ENCODE measurements at places on chromosomes 1 and 21.
A peak's percentile ranks its signal among the peaks of the same experiment; 100 is the strongest.

GRCh38 chr1:33599516-33600115, 127.2 kb downstream of the ZSCAN20 start:
- DNase-seq: no peak
- H3K4me1 ChIP-seq: no peaks in the 10 kb centered on the region
- no peak overlapping the region for H3K4me3 ChIP-seq
- no peaks in the 10 kb centered on the region for H3K36me3 ChIP-seq

DNA sequence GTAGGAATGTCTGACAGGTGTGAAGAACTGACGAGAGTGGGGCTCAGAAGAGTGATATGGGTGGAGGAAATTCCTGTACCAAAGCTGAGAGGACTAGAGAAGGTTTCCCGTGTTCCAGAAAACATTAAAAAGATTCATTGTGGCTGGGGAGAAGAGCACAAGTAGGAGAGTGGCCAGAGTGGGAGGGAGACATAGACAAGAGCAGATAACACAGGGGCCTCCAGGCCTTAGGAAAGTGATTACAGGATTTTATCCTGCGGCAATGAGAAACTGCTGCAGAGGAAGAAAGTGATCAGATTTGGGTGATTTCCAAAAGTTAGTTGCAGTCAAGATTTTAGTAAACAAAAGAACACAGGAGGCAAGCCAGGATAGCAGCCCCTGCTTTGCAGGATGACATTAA, 7.9 kb downstream of the C8B start:
- H3K36me3 ChIP-seq: no peaks in the 10 kb centered on the region
- DNase-seq: no peak
- no peak overlapping the region for H3K27ac ChIP-seq
- no peak overlapping the region for H3K4me3 ChIP-seq

- H3K27ac ChIP-seq: no peak overlapping the region
- DNase-seq: no peak
- peaks cover 6% of the 10 kb centered on the region for H3K27me3 ChIP-seq
Observed at GRCh38 chr1:207088161-207088560, 499 bp upstream of the C4BPB start.

GRCh38 chr21:43983390-43983789, 28.7 kb upstream of the TRAPPC10 start:
- no peaks in the 10 kb centered on the region for H3K27me3 ChIP-seq
- H3K4me1 ChIP-seq: peaks cover 25% of the 10 kb centered on the region

DNA sequence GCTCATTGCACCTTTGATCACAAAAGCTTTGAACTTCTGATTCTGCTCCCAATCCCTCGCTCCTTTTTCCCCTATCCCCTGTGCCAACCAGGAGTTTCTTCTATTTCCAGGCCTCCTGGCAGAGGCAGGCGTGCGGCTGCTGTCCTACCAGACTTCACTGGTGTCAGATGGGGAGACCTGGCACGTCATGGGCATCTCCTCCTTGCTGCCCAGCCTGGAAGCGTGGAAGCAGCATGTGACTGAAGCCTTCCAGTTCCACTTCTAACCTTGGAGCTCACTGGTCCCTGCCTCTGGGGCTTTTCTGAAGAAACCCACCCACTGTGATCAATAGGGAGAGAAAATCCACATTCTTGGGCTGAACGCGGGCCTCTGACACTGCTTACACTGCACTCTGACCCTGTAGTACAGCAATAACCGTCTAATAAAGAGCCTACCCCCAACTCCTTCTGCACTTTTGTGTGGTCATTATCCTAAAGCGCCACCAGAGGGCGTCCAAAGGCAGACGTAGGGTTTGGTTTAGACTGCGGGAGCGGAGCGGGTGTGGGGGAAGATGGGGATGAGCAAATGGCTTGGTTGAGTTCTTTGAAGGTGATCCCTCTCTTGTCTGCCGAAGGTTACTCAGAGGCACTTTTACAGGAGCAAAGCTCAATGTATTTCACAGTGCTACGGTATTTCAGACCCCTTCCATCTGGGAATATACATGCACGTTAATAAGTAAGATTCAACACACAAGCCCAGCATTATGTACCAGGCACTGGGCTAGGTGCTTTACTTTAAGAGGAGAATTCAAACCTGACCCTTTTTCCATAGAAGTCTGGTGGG, 24.7 kb downstream of the HMGCS2 start:
- H3K36me3 ChIP-seq: peaks cover 19% of the 10 kb centered on the region
- no peak overlapping the region for H3K27ac ChIP-seq
- H3K4me3 ChIP-seq: no peak overlapping the region
- DNase-seq: peak; percentile 50
- peaks cover 24% of the 10 kb centered on the region for H3K4me1 ChIP-seq

DNA sequence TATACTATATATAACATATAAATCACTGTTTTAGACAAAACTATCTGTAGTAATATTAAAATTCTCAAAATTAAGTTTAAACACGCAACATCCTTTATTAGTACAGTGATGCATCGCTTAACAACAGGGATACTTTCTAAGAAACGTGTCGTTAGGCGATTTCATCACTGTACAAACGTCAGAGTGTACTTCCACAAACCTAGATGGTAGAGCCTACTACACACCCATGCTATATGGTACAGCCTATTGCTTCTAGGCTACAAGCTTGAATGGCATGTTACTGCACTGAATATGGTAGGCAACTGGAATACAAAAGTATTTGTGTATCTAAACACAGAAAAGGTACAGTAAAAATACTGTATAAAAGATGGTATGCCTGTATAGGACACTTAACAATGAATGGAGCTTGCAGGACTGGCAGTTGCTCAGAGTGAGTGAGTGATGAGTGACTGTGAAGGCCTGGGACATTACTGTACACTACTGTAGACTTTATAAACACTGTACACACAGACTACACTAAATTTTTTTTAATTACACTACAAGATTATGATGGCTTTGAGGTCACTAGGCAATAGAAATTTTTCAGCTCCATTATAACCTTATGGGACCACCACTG, 10.5 kb downstream of the FOXJ3 start:
- H3K27me3 ChIP-seq: no peaks in the 10 kb centered on the region
- peaks cover 16% of the 10 kb centered on the region for H3K36me3 ChIP-seq
- H3K4me1 ChIP-seq: peaks cover 70% of the 10 kb centered on the region
- no peak overlapping the region for H3K27ac ChIP-seq
- H3K4me3 ChIP-seq: no peak overlapping the region
- DNase-seq: no peak

DNA sequence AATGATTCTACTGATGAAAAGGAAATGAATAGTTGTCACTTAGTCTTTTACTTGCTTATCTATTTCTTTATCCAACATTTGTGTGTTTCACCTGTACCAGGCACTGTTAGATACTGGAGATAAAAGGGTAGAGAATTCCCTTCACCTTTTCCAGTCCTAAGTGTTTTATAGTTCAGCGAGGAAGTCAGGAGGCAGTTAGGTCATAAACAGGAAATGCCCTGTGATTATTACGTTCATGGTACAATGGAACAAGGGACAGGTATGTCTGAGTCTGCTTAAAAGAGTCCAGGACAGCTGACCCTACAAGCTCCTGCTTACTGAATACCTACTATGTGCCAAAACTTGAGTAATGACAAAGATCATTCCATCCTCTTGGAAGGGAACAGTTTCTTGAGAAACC, 77.8 kb downstream of the TNR start:
- no peaks in the 10 kb centered on the region for H3K36me3 ChIP-seq
- H3K4me3 ChIP-seq: no peak overlapping the region
- no peaks in the 10 kb centered on the region for H3K4me1 ChIP-seq
- DNase-seq: no peak

DNA sequence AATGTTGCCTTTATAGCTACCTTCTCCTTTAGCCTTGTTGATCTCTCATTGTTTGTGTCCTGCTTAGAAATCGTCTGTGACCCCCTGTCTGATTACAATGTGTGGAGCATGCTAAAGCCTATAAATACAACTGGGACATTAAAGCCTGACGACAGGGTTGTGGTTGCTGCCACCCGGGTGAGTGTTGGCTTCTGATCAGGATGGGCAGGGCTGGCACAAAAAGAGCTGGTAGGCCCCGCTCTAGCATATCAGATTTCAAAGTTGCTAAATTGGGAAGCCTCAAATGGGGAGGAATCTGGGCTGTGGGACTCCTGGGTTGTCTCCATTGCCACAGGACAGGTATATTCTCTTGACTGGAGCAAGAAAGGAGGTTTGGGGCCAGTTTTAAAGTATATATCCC, 8.4 kb downstream of the NCSTN start:
- no peak for DNase-seq
- peaks cover 11% of the 10 kb centered on the region for H3K36me3 ChIP-seq
- H3K27me3 ChIP-seq: no peaks in the 10 kb centered on the region
- no peak overlapping the region for H3K27ac ChIP-seq
- no peak overlapping the region for H3K4me3 ChIP-seq
- H3K4me1 ChIP-seq: peaks cover 12% of the 10 kb centered on the region

DNA sequence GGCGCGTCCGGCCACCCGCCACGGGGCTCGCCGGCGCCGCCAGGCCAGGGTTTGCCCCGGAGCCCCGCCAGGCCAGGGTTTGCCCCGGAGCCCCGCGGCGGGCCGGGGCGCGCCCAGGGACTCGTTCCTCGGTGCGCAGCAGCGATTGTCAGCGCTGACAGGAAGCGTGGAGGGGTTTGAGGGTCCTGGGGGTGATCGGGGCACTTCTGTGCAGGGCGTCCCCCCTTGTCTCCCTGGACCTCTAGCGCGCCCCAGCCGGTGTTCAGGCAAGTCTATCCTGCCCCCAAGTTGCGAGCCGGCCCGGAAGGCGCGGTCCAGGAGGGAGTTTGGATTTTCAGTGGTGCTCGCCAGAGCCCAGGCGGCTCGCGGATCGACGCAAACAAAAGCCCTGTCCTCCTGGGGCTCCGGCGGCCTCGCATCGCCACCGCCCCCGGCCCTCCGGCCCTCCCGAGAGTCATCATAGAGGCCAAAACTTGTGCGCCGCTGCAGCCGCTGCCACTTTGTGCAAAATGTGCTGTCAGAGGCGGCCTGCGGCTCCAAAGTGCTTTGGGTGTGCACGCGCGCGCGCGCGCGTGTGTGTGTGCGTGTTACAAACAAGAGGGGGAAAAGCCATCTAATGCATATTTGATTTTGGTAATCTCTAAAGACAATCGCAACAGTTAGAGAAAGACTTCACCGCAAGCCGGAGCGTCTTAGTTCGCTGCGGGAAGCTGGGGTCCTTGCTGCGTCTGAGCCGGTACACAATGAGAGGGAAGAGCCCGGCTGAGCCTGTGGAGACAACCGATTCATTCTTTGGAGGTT, 1.0 kb downstream of the ROR1 start:
- peaks cover 15% of the 10 kb centered on the region for H3K4me1 ChIP-seq
- H3K27ac ChIP-seq: no peak overlapping the region
- H3K36me3 ChIP-seq: no peaks in the 10 kb centered on the region
- peaks cover 73% of the 10 kb centered on the region for H3K27me3 ChIP-seq
- DNase-seq: peak; percentile 12

- H3K4me3 ChIP-seq: no peak overlapping the region
- no peaks in the 10 kb centered on the region for H3K27me3 ChIP-seq
- no peaks in the 10 kb centered on the region for H3K36me3 ChIP-seq
- no peaks in the 10 kb centered on the region for H3K4me1 ChIP-seq
- DNase-seq: no peak
Observed at GRCh38 chr1:177858332-177858821, 111.5 kb downstream of the SEC16B start.

DNA sequence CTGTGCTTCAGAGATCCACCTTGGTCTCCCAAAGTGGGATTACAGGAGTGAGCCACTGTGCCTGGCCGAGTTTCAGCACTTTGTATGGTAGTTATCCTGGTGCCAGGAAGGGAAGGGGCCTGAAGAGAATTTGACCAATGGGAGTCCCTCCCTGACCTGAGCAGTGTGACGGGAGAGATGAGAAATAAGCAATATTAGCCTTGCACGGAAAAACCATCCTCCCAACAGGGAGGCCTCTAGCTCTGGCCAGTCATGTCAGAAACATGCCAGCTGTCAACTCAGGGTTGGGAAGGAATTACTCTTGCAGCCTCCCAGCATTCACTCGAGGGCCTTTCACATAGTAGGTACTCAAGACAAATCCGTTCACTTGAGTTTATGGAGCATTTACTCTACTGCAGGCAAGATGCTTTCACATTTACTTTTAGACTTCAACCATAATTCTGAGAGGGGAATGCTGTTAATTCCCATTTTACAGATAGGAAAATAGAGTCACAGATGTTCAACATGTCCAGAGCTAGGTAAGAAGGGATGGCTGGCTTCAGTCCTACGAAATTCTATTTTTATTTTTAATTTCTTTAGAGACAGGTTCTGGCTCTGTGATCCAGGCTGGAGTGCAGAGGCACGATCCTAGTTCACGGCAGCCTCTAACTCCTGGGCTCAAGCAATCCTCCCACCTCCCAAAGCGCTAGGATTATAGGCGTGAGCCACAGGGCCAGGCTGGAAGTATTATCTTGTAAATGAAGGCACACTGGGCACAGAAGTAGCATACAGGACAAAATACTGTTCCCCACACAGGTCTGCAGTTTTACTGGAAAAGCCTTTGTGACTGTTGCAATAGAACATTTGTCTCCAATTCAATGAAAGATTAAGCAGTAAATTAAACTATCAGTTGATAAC, 3.2 kb upstream of the ATP13A2 start:
- DNase-seq: no peak
- no peak overlapping the region for H3K27ac ChIP-seq
- no peak overlapping the region for H3K4me3 ChIP-seq
- H3K4me1 ChIP-seq: peaks cover 23% of the 10 kb centered on the region
- peaks cover 9% of the 10 kb centered on the region for H3K36me3 ChIP-seq
- no peaks in the 10 kb centered on the region for H3K27me3 ChIP-seq

DNA sequence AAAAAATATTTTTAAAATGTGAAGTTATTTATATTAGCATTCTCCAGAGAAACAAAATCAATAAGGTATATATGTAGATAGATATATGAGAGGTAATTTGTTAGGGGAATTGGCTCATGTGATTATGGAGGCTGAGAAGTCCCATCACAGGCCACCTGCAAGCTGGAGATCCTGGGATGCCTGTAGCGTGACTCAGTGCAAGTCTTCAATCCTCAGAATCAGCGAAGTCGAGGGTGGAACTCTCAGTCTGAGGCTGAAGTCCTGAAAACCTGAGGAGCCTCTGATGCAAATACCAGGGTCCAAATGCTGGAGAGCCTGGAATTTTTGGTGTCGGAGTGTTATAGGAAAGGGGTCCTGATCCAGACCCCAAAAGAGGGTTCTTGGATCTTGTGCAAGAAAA, 658.5 kb downstream of the USP25 start:
- no peaks in the 10 kb centered on the region for H3K27me3 ChIP-seq
- no peaks in the 10 kb centered on the region for H3K36me3 ChIP-seq
- DNase-seq: no peak
- no peak overlapping the region for H3K4me3 ChIP-seq
- no peaks in the 10 kb centered on the region for H3K4me1 ChIP-seq
- H3K27ac ChIP-seq: no peak overlapping the region

DNA sequence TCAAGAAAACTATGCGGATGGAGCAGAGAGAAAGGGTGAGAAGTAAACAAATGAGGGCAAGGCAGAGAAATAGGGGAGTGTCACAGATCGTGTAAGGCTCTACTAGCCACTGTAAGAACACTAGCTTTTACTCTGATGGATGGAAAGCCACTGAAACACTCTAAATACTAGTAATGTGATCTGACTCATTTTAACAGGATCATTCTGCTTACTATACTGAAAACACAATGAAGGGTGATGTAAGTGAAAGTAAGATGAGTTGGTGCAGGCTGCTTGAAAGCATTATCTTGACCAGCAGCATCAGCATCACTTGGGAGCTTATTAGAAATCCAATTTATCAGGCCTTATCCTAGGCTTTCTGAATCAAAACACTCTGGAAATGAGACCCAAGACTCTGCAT, 32.7 kb downstream of the TUT4 start:
- no peak overlapping the region for H3K4me3 ChIP-seq
- H3K27ac ChIP-seq: peak overlapping the region; percentile 72
- H3K4me1 ChIP-seq: peaks cover 30% of the 10 kb centered on the region
- H3K27me3 ChIP-seq: no peaks in the 10 kb centered on the region
- peaks cover 16% of the 10 kb centered on the region for H3K36me3 ChIP-seq

GRCh38 chr1:234706931-234707330, 97.0 kb upstream of the IRF2BP2 start:
- H3K27me3 ChIP-seq: no peaks in the 10 kb centered on the region
- no peak for DNase-seq
- H3K27ac ChIP-seq: no peak overlapping the region
- no peaks in the 10 kb centered on the region for H3K36me3 ChIP-seq
- peaks cover 2% of the 10 kb centered on the region for H3K4me1 ChIP-seq
- H3K4me3 ChIP-seq: no peak overlapping the region
